CD4-positive, alpha-beta T cell treated with Interleukin-2 at 100 ng/mL for 4 hours (primary cell): ENCODE measurements at places on chromosomes 16 and 17.

GRCh38 chr16:89094880-89095258 is 1.2 kb downstream of the ACSF3 start:
- DNase-seq, result no peak

GRCh38 chr16:29911676-29912010 is 11.4 kb downstream of the ASPHD1 start:
- no peak for DNase-seq

DNA sequence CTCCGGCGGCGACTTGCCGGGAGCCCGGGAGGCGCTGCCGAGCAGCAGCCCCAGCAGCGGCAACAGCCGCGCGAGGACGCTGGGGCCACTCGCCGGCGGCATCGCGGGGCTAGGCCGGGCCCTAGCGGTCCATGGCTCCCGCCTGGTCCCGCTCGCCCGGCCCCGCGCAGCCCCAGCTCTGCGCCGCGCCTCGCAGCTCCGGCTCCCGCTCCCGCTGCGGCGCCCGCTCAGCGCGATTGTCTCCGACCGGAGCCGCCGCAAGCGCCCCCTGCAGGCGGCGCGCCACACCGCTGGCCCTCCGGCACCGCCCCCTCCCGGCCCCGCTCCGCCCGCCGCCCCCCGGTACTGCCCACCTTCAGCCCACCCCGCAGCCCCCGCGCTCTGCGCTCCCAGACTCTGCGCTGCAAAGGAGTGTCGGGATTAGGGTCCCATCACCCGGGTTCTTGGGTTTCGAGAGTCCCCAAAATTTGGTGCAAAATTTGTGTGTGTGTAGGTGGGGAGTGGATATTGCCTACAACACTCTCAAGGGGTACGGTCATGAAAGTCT is at the start of gene FAM171A2:
TSS of gene FAM171A2 (minus strand) at position 241 of the 547 bp plus-strand sequence. CDS start at position 102, 139 bp downstream.
- peak; percentile 61 for DNase-seq

DNA sequence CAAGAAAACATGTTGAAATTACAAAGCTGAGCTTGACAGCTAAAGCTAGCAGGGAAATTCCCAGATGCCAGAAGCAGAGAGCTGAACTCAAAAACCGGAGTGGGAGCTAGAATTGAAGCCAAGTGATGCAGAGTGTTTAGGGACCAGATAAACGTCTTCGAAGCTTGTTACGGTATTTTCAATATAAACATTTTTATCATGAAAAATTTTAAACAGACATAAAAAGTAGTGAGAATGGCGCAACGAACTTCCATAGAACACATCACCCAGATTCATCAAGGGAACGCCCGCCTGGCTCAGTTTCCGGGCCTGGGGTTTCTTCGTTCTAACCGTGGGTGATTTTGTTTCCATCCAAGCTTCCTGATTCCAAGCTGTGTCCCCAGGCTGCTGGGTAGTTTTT is 18.1 kb downstream of the SPNS2 start:
- no peak for DNase-seq

GRCh38 chr17:56545106-56545505 is 48.4 kb upstream of the NOG start:
- no peak for DNase-seq

DNA sequence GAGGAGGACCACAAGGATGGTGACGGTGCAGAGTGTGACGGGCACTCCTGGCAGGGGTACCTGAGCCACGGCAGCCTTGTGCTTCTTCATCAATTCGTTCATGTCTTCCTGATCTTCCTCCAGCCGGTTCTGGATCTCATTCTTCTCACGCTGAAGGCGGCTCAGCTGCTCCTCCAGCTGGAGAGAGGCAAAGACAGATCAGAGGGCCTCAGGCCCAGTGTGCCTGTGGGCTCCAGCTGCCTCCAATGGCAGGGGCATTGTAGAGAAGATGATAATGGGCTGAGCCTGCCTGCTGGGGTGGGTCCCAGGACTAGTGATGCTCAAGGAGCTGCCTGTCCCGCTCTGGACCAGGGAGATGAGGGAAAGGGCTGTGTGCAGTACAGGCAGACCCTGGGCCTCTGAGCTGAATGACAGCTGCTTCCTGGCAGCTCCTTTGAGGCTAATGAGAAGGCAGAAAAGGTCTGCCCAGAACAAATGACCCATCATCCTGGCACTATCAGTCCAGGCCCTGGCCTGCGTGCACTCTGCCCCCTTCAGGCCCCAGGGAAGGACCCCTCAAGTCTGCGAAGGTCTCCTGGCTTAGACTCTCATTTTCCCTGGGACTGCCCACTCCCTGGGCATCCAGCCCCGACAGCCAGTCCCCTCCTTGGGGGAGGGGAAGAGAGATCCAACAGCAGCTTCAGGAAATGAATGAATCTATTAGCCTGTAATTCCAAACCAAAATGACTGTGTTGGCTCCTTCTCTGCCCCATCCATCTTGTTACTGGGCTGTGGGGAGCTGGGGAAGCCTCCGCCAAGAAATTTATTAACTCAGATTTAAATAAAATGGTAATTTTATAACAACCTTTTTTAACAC is 48.0 kb downstream of the PIPOX start:
- DNase-seq, result no peak

DNA sequence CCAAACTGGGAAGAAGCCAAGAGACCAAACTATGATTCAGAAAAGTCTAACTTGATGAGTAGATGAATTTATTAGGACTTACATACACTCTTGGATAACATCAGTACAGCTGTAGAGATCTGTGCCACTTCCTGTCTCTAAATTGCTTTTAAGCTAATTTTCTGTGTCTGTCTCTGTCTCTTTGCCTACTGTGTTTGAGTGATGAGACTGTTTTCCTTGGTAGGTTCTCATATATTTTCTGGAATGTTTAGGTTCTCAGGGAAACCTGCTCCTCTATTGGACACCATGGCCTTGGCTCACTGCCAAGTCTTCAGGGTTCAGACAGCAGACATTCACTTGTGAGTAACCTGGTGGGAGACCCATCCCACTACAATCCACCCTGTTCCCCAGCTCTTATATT is 103.5 kb upstream of the KIF2B start:
- no peak for DNase-seq

- DNase-seq, result no peak
Measured at GRCh38 chr16:8511464-8511863, 78.8 kb downstream of the TMEM114 start.

GRCh38 chr16:77404775-77405174 is 30.1 kb downstream of the ADAMTS18 start:
- no peak for DNase-seq
